ENCODE measurements at places on chromosomes 4 and X.
A peak's percentile ranks its signal among the peaks of the same experiment; 100 is the strongest.

DNA sequence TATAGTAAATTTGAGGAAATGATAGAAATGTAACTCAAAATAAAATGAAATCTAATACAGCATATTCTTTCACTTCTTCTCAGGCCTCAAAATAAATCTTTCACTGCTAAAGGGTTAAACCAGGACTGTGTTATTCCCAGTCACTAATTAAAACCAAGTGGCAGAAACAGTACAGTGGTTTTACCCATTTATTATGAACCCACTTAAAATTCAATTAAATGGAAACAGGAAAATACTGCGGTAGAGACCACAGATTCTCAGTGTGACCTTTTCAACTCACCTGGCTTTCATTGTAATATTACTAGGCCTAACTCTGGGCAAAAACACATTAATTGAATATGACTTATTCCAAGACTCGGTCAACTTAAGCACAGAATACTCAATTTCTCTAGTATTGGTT lies 176.5 kb upstream of the DKK2 start:
- no peak for DNase-seq

DNA sequence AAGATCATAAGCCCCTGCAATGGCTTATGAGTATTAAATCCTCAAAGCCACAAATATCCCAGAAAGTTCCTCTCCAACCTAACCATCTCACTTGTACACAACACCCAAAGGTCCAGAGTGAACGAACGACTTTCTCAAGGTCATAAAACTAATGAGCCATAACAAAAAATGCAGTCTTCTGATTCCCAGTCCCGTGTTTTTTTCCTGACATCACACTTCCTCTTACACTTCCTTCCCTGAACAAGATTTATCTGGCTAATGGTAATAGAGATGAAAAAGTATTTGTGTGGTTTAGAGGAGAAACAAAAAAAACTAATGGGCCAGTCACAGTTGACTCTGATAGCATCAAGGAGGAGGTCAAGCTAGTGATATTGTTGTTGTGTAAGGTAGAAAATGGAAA lies 99.5 kb upstream of the KLHL13 start:
- no peak for DNase-seq

GRCh38 chr4:128290526-128290925 lies 2.9 kb upstream of the PGRMC2 start:
- no peak for DNase-seq

DNA sequence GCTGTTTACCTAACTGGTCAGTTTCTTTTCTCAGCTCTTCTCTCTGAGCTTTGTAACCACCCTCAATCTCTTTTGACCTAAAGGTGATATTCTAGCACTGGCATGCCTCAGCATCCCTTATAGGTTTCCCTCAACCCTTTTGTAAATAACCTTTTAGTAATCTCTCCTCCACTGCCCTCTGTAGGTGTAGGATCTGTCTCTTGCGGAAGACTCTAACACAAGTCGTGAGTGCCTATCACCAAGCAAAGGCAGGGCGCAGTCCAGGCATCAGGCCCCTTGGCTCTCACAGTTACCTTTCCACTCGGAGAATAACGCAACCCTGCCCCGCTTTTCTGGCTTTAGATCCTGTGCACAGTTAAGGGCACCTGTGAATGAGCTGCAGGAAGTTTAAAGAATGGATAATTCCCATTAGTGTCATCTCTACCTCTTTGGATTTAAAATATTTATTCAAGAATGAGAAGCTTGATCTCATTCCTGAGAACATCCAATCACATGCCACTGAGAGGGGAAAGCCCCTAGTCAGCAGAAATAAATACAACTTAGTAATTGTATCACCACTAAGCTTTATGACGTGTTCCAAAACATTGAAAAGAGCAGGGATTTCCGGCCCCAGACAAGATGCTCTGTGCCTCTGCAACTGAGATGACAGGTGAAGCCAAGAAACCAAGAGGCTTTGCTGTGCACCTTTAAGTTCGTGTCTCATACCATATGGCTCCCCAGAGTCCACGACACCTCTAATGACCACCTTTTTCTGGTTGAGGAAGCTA lies 58.8 kb downstream of the SPINK2 start:
- DNase-seq: no peak

- peak; percentile 11 for DNase-seq
These were observed 77.3 kb upstream of the NOCT start for GRCh38 chr4:138938366-138938690.

DNA sequence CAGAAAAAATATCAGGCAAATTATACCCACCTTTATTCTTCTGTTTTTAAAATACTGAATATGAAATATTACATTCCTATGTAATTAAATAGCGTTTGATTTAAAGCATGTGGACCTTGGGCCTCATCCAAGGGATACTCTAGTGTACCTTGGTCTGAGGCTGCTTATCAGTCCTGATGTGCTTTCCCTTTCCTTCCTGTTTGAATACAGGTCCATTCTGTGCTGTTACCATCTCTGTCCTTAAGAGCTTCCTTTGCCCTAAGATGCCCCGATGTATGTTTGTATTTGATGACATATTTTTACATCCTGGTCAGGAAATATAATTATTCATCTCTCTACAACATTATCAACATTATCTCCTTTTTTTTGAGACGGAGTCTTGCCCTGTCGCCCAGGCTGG lies 24.1 kb downstream of the FAT4 start:
- no peak for DNase-seq

GRCh38 chr4:178165951-178166308 lies 723.7 kb upstream of the AGA start:
- DNase-seq: no peak

DNA sequence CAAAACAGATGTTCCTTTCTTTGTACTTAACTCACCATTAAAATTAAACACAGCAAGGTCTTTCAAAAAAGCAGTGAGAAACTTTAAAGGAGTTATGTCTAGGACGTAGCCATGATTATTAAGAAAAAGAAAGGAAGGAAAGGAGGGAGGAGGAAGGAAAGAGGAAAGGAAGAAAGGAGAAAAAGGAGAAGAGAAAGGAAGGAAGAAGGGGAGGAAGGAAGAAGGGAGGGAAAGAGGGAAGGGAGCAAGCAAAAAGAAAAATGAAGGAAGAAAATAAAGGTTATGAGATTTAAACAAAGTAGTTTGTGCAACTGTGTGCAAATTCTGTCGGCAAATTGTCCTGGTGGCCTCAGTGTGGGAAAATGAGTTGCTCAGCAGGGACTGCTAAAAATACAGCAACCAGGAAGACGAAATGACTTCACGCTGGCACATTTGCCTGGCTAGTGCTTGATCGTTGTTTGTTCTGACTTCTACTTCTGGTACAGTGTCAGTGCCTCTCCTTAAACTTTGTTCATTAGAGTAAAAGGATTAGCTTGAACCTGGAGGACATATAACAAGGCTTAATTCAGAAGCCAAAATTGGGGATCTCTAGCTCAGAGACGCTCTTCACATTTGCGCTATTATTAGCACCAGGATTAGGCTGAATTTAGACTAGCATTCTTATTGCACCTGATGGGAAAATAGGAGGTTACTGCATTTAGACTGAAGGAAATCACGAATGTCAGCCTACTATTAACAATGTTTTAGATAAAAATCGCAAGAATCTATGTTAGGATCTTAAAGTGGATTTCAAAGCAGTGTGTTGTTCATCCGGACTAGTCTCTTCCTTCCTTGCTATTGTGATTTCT lies 81.2 kb downstream of the DCK start:
- no peak for DNase-seq
